GM12892 (cell line): ENCODE measurements at places on chromosomes 4 and X.

DNA sequence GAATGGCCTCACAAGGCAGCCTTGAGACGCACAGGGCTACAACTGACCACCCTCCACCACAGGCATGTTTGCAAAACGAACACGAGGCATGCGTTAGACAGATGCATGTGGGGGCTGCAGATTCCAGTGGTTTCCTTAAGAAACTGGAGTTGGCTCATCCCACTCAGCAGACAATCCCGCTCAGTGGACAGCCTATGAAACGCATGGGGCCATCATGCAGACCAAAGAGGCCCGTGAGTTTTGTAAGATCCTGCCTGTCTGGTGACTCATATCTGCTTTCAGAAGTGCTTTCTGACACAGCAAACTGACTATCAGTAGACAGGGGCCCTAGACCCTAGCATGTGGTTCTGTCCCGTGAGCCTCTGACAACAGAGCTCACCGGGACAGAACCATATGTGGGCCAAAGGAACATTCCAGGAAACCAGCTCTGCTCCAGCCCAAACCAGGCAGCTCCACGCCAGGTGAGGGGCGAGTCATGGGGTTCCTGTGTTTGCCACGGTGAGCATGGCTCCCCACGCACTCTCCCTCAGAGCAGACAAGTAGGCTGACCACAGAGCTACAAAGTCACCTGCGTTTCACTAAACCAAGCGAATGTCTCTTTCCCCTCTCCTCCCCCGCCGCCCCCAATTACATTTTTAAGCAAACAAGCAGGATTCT is 74.4 kb downstream of the MTMR1 start:
- no peak for DNase-seq

GRCh38 chrX:97096385-97096784 is 212.7 kb downstream of the RPA4 start:
- no peak for DNase-seq

DNA sequence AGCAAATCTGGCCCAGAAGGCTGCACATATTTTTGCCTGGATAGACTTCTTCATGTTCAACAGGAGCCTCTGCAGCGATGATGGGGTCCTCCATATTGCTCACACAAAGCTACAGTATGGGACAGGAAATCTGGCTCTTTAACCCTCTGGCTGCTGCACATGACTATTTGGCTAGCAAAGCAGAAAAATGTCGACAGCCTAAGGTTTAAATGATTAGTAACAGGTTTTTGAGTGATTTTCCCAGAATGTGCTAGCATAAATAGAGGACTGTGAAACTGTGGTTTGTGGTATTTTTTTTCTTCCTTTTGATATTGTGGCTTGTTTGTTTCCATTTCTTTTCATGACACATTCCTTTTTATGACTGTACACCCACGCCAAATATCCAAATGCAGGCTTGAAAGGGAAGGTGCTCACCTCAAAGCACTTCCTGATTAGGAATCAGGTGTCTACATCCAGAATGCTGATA is 120.2 kb upstream of the GK2 start:
- DNase-seq: no peak

- DNase-seq: no peak
These were observed 153.5 kb upstream of the FAM241A start for GRCh38 chr4:111991797-111992196.
